ENCODE measurements at places on chromosomes 1 and 21. TPM values are rescaled to one million over a fixed set of nuclear protein-coding genes. Genes with fewer than 3 reads are reported as not detected.

Gene LY9
- 1.3 TPM for total RNA-seq

Gene VSIG8
- total RNA-seq: not detected

Gene HSD3B2
- 1.4 TPM for total RNA-seq

Gene RGS16
- 29.0 TPM for total RNA-seq

Gene SPRR2F
- not detected for total RNA-seq

Gene PEAR1
- 16.3 TPM for total RNA-seq

Gene OR10K2
- total RNA-seq: not detected

GRCh38 chr1:100463791-100464424 is 74.0 kb upstream of the GPR88 start:
- DNase-seq: peak; percentile 81

DNA sequence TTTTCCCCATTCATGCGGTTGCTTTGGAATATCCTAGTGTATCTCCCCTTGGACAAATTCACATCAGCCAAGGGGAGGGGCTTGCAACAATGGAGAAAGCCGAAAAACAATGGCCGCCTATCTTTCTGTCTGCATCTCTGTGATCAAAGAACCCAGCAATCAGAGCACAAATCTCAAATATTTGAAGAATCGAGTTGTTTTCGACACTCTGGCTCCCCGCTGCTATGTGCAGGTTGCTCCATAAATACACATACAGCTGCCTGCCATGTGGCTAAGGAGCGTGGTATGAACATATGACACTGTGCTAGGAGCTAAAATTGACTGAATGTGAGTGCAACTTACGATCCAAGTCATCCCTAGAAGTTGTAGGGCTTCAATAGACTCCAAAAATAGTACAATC is 8.5 kb downstream of the CFHR4 start:
- no peak for DNase-seq

DNA sequence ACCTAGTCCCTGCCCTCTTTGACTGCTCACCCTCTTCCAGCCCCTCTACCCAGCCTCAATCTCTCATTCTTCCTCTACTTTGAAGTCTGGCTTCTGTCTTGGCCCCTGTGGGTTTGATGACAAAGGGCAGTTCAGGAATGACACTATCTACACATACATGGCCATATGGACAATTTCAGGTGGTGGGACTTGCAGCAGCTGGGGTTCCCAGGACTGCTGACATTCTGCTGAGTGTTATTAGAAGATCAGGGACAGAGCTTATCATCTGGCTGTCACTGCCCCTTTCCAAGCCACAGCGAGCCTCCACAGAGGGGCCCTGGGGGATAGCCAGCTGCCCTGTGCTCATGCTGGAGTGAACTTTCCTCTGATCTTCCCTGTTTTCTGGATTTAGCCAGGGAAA is 97.4 kb upstream of the IPO9 start:
- DNase-seq: no peak

GRCh38 chr21:42695697-42696380 is 42.4 kb downstream of the PDE9A start:
- DNase-seq: peak; percentile 75

GRCh38 chr1:170707117-170707516 is 43.2 kb downstream of the PRRX1 start:
- DNase-seq: no peak

GRCh38 chr21:33951276-33952178 is 35.9 kb upstream of the ATP5PO start:
- no peak for DNase-seq

- DNase-seq: no peak
Observed at GRCh38 chr1:234841281-234841680, 231.3 kb upstream of the IRF2BP2 start.

DNA sequence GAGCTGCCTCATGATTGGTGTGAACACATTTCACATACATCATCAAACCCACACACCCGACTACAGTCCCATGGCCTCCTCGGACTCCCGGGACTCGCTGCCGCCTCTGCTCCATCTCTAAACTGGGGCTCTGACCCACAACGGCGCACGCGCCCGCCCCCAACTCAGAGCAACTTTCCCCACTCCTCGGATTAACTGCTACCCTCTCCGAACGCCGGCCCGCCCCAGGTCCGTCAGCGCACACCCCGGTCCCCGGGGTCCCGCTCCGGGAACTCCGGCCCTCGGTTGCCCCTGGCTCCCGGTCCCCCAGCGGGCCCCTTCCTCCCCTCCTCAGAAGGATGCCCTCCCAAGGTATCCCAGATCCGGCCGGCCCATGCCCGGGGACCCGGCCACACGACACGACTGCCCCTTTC is 740 bp downstream of the DSTYK start:
- DNase-seq: no peak

- DNase-seq: peak; percentile 48
Observed at GRCh38 chr1:35885961-35886558, 3.1 kb downstream of the AGO1 start.

All from stomach (tissue), 19 donors.